ENCODE measurements at places on chromosomes 5 and 9.
A peak's percentile ranks its signal among the peaks of the same experiment; 100 is the strongest.

DNA sequence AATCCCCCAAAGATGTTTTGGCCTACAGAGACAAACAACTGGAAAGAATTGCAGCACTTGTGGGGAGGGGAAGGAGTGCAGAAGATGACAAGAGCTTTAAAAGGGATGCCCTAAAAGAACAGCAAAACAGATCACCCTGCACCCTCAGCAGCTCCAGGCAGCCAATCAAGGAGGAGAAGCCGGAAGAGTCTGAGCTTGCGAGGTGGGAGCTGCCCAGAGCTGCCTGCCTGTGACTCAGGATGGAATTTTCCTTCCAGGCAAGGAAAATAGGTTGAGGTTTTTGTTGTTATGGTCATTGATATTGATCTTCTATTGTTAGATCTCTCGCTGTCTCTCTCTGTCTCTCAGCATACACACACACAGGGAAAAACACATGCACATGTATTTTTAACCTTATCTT is 70.3 kb upstream of the MAP1B start:
- DNase-seq: no peak

- DNase-seq: no peak
Measured at GRCh38 chr9:97615439-97616072, 17.6 kb downstream of the TSTD2 start.

- no peak for DNase-seq
Measured at GRCh38 chr5:15850536-15850935, 329.1 kb downstream of the MARCHF11 start.

GRCh38 chr9:38681747-38682227 is 38.1 kb downstream of the FAM240B start:
- DNase-seq: peak; percentile 82

DNA sequence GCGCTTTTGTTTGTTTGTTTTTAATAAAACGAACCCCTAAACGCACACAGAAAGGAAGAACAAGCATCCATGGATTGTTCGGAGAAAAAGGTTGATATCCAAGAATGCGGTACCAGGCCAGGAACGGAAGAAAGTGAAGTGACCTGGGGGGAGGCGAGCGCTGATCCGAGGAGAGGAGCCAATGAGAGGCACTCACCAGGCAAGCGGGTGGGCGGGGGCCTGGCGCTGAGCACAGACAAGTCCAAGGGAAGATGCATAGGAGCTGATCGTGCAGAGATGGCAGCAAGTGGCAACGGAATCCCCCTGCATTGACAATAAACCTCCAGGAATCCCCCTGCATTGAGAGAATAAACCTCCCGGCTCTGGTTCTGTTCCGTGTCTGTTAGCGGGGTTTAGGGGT is 8.4 kb downstream of the OBP2B start:
- DNase-seq: no peak

DNA sequence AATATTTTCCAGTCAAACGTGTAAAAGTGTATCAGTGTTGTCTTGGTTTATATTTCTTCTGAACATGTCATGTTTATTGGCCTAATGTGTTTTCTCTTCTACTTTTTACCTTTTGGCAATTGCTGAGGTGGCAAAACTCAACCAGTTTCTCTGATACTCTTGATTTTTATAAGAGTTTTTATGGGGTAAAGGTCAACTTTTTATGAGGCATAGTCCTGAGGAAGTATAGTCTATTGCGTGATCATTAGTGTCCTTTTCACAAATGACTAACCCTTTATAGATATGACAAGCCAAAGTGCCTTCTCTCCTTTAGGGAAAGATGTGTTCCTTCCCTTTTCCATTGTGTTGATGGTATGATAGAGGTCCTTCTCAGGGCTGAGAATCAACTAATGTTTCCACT is 32.9 kb downstream of the OCLN start:
- no peak for DNase-seq

All from SJSA1 (cell line).